ENCODE measurements at places on chromosomes 1 and 21. TPM values are rescaled to one million over a fixed set of nuclear protein-coding genes. Genes with fewer than 3 reads are reported as not detected.
A peak's percentile ranks its signal among the peaks of the same experiment; 100 is the strongest.

- no peaks in the 10 kb centered on the region for H3K27me3 ChIP-seq
- DNase-seq, result no peak
- no peak overlapping the region for H3K27ac ChIP-seq
- no peaks in the 10 kb centered on the region for H3K36me3 ChIP-seq
- H3K4me3 ChIP-seq, result no peak overlapping the region
Measured at GRCh38 chr1:201457508-201457960, 11.5 kb downstream of the PHLDA3 start.

GRCh38 chr21:37696936-37697335, 219.3 kb downstream of the KCNJ6 start:
- no peaks in the 10 kb centered on the region for H3K27me3 ChIP-seq
- no peak for DNase-seq
- H3K36me3 ChIP-seq, result no peaks in the 10 kb centered on the region
- no peak overlapping the region for H3K4me3 ChIP-seq
- H3K4me1 ChIP-seq, result no peaks in the 10 kb centered on the region

C1orf50 gene
- total RNA-seq, result 4.4 TPM

ILDR2 gene
- total RNA-seq, result 2.4 TPM

S100A3 gene
- not detected for total RNA-seq

GRCh38 chr1:172121081-172121717, 279.9 kb downstream of the DNM3 start:
- H3K4me3 ChIP-seq, result no peak overlapping the region
- H3K27me3 ChIP-seq, result no peaks in the 10 kb centered on the region
- no peaks in the 10 kb centered on the region for H3K36me3 ChIP-seq
- H3K4me1 ChIP-seq, result no peaks in the 10 kb centered on the region
- no peak for DNase-seq
- no peak overlapping the region for H3K27ac ChIP-seq

USH2A gene
- total RNA-seq, result under 0.01 TPM

DNA sequence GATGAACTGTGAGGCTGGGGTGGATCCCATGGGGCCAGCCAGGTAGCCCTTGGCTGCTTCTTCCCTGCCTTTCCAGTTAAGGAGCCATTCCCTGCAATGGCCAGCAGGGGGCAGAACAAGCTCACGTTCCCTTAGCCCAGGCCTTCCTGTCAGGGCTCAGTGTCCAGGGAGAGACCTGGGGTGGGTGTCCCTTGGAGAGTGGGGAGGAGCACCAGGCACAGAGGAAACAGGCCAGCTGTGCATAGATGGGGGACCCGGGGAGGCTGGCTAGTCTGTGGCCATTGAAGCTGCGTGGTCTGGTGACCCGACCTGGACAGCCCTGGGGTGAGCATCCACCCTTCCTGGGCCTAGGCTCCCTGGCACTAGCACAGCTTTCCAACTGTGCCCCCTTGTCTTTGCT, 13.2 kb upstream of the EPS8L3 start:
- H3K27me3 ChIP-seq, result no peaks in the 10 kb centered on the region
- 0 out of 2 replicates have a peak, but pooled peaks cover 7% of the 10 kb centered on the region for H3K36me3 ChIP-seq
- H3K4me1 ChIP-seq, result no peaks in the 10 kb centered on the region
- no peak overlapping the region for H3K4me3 ChIP-seq
- DNase-seq, result peak; percentile 90
- H3K27ac ChIP-seq, result no peak overlapping the region

SSU72 gene
- total RNA-seq, result 163 TPM

DNA sequence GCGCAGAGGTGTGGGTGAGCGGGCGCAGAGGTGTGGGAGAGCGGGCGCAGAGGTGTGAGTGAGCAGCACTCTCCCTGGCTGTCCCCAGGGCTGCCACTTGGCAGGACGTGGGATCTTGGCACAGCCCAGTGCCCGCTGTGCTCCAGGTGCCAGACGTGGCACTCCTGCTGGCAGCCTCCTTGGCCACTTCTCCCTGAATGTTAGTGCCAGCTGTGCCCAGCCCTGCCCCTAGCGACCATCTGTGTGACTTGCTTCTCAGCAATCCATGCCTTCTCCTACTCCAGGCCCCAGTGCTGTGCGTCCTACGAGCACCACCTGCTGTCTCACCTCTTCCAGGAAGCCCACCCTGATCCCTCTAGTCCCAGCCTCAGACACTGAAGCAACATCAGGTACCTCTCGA, 30.5 kb downstream of the KRTAP10-1 start:
- H3K4me3 ChIP-seq, result no peak overlapping the region
- no peak overlapping the region for H3K27ac ChIP-seq
- no peak for DNase-seq
- no peaks in the 10 kb centered on the region for H3K4me1 ChIP-seq
- H3K36me3 ChIP-seq, result no peaks in the 10 kb centered on the region
- H3K27me3 ChIP-seq, result no peaks in the 10 kb centered on the region

NR5A2 gene
- total RNA-seq, result 8.8 TPM

- H3K27me3 ChIP-seq, result peaks cover 20% of the 10 kb centered on the region
- no peaks in the 10 kb centered on the region for H3K36me3 ChIP-seq
- no peak overlapping the region for H3K4me3 ChIP-seq
- H3K4me1 ChIP-seq, result peaks cover 3% of the 10 kb centered on the region
- no peak overlapping the region for H3K27ac ChIP-seq
- no peak for DNase-seq
Measured at GRCh38 chr1:100532645-100533044, 5.3 kb upstream of the GPR88 start.

DNA sequence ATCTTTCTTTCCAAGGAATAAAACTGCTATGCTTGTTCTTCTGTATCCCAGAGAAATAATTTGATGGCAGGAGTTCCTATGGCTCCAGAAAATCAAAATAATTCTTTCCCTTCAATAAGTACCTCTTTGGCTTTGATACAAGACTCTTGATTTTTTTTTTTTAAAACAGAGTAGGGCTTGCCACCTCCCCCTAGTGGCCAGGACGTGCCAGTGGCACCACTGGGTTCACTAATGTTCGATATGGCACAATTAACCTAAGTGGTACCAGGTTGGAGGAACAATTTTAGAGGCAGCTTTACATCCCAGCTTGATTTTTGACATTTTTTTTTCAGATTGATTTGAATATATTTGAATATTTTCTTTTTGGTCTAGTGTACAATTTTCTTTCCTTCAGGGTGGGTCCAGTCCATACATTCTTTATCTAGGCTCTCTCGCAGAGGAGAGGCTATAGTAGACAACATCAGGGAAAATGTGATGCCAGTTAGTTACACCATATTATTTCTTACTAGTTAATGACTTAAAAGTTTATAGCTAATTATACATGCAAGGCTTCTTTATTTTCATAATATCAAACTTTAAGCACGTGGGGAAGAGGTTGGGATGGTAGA, 330.9 kb downstream of the S1PR1 start:
- H3K4me3 ChIP-seq, result no peak overlapping the region
- H3K36me3 ChIP-seq, result no peaks in the 10 kb centered on the region

DNA sequence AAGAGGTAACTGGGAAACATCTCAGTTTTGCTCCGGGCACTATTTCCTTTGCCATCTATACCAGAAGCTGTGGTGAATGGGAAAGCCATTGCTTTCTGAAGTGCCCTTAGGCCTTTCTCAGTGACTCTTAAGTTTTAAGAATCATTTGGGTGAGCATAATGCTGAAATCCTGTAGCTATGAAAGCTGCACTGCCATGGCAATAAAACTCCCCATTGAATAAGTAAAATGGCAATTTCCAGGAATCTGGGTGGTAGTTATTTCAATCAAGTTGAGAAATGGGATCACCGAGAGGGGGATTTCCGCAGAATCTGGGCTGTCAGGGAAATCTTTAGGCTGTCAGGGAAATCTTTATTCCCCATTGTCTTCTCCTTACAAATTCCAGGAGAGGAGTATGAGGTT, 26.8 kb upstream of the MACF1 start:
- H3K27me3 ChIP-seq, result no peaks in the 10 kb centered on the region
- 0 out of 2 replicates have a peak overlapping the region, but pooled peaks have one; percentile 42 for H3K27ac ChIP-seq
- DNase-seq, result no peak
- no peak overlapping the region for H3K4me3 ChIP-seq
- no peaks in the 10 kb centered on the region for H3K36me3 ChIP-seq
- peaks cover 54% of the 10 kb centered on the region for H3K4me1 ChIP-seq

DNA sequence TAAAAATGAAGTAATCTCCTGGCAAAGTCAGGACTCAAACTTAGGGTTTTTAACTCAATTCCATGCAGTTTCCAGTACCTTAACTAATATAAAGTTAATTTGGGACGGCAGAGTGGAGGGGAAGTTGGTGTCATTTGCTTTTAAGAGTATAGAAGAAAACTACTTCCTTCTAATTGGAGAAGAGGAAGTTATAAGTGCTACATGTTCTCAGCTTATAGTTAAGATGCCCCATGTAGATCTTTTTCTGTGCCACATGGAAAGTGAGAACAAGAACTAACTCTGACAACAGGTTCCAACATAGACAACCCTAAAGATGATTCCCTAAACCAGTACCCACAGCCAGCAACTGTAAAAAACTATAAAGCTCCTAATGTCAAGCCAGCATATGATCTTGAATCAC, 11.5 kb downstream of the RRAGC start:
- 0 out of 2 replicates have a peak, but pooled peaks cover 3% of the 10 kb centered on the region for H3K4me1 ChIP-seq
- DNase-seq, result no peak
- H3K36me3 ChIP-seq, result peaks cover 18% of the 10 kb centered on the region
- no peaks in the 10 kb centered on the region for H3K27me3 ChIP-seq
- no peak overlapping the region for H3K4me3 ChIP-seq

LAMB3 gene
- 0.93 TPM for total RNA-seq

IL20 gene
- not detected for total RNA-seq
